ENCODE measurements at places on chromosomes 12 and 14.

DNA sequence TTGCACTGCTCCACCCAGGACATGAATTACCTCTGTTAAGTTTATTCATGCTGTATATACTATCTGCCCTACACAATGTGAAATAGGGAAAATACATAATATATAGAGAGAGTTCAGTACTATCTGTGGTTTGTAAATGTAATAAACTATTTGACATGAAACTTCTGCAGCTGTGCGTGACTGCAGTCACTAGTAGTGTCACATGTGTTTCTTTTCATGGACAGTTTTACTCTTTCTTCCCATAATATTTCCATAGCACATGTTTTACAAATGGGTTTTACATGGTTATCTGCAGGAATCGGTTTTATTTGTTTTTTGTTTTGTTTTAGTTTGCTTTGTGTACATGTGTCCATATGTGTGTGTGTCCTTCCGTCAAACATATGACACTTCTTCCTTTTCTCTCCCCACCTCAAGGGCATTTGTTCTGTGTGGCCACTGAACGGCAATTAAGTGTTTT is 1644.1 kb upstream of the FLRT2 start:
- DNase-seq = no peak

DNA sequence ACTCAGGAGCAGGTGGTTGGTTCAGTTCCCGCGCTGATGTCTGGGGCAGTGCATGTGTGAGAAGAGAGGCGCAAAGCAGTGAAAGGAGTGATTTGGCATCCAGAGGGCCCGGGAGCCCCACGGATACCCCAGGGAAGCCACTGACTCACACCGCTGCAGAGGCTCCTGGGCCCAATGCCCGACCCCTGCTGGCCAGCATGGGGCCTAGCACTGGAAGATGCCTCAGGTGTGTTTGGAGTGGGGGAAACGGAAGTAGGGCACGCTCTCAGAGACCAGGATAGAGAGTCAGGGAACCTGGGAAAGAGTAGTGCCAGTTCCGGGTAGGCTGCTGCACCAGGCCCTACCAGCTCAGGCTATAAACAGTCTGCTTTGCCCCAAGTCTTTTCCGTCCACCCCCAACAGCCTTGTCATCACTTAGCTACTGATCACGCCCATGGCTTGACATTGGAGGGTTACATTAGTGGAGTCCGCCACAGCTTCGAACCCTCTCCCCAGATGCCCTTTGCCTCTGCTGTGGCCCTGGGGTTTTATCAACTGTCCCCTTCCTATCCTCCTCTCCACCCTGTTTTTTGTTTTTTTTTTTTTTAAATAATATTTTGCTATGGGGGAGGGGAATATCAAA is 9.5 kb upstream of the CSAD start:
- DNase-seq = no peak

GRCh38 chr14:61923348-61923747 is 161.1 kb downstream of the SNAPC1 start:
- no peak for DNase-seq

DNA sequence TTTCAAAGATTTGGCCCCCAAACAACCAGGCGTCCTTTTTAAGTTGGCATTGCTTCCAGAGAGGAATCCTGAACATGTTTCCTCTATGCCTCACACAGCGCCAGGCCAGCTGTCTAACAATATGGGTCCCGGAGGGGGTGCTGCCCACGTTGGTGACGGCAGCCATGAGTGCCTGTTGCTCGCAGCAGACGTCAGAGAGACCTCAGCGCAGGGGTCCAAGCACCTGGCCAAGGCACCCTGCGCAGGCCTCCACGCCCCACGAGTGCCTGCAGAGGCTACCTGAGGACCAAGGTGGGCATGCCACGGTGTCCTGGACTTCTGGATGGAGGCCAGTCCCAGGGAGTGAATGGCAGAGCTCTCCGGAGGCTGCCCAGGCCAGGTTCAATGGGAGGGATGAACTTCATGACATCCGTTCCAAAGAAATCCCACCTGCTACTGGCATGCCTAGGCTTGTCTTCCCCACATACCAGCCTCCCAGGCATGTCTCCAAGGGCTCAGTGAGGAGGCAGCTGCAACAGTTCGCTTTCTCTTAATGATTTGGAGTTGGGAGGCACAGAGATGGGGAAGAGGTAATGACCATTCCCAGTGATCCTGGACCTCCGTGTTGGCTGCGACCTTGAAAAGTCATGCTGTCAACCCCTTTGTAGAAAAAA is 11.6 kb upstream of the FOXN3 start:
- no peak for DNase-seq

- no peak for DNase-seq
Observed at GRCh38 chr12:5520831-5521230, 88.9 kb downstream of the NTF3 start.

DNA sequence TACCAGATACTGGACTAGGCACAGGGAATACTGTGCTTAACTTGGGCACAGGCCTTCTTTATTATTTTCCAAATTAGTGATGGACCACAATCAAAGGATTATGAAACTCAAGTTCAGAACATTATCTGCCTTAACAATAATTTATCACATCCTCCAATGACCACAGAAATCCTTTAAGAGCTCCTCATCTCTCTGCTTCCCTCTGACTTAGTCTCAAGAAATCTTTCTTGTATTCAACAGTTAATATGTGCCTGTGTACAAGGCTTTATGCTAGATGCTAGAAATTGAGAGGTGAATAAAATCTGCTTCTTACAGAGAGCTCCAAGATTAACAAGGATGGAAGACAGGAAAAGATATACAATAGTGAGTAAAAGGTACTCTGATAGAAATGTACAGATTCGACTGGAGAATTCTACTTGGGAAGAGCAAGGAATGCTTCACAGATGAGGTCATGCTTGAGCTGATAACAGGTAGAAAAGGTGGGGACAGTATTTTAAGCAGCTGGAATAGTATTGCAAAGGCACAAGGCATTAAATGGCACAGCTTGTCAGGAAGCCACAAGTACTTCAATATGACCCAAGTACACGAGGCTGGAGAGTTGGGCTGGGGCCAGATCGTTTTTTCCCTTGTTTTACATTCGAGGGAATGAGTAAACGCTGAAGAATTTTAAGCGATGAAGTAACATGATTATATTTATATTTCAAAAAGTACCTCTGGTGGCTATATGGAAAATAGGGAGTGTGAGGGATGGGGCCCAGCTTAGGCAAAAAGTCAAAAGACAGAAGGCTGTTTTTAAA is 55.1 kb upstream of the ARID2 start:
- DNase-seq = no peak

DNA sequence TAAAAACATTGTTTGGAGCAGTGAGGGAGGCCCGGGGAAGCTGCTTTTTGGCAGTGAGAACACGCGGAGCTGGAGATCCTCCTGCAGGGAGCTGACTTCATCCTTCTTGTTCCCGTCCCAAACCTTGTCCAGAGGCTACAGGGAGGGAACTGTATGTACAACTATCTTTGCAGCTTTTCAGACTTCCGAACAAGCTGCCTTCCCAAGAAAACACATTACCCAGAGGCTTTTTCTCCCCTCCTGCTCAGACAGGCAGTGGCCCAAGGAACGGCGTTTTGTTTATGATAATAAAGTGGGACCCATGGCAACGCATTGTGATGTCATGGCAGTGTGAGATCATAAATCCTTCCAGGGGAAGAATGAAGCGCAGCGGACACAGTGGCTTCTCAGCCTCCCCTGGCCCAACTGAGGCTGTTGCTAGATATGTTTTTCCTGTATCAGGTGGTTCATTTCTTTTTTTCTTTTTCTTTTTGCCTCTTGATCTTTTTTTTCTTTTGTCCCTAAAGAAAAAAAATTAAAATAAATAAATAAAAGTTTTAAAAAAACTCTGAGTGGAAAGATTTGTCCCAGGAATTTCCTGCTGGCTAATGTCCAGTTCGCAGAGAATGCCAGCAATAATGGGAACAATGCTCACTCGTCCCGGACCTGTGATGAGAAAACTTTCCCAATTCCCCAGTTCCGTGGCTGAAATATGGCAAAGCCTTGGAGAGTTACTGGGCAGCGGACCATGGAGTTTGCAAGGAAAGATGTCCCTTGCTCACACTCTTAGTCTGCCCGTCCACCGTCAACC is 103.4 kb upstream of the MAP1LC3B2 start:
- DNase-seq = peak; percentile 11

- no peak for DNase-seq
Observed at GRCh38 chr12:4416276-4416675, 29.3 kb downstream of the FGF6 start.

GRCh38 chr14:96088911-96089310 is 49.7 kb downstream of the C14orf132 start:
- DNase-seq = no peak

GRCh38 chr14:37045340-37046061 is 126.9 kb downstream of the SLC25A21 start:
- DNase-seq = no peak

DNA sequence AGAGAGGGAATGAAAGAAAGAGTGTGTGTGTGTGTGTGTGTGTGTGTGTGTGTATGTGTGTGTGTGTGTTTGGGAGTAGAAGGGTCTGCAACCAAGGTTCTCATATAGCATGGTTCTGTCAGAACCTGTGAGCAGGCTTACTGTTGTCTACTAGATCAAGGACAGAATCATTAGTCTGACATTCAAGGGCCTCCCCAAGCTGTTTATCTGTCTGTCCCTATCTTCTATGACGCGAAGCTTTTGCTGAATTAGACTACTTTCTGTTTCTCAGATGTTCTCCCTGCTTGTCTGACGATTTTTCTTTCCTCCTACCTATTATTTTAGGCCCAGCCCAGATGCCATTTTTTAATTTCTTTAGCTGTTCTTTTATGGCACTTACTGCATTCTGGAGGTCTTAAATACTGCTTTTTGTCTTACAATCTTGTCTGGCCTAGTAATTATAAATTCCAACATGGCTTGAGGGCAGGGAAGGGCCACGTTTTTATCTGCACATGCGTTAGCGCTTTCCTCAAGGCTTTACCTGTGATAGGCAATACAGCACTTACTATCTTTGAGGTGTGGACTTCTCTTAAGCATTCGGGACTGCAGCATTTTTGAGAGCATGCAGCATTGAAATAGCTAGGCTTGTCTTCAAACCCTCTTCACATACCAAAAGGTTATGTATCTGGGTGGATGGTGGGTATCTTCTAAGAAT is 150.2 kb downstream of the TTLL5 start:
- no peak for DNase-seq

GRCh38 chr14:103205541-103205906 is 82.3 kb downstream of the TNFAIP2 start:
- no peak for DNase-seq

- no peak for DNase-seq
Observed at GRCh38 chr12:128178565-128178964, 88.4 kb upstream of the TMEM132C start.

DNA sequence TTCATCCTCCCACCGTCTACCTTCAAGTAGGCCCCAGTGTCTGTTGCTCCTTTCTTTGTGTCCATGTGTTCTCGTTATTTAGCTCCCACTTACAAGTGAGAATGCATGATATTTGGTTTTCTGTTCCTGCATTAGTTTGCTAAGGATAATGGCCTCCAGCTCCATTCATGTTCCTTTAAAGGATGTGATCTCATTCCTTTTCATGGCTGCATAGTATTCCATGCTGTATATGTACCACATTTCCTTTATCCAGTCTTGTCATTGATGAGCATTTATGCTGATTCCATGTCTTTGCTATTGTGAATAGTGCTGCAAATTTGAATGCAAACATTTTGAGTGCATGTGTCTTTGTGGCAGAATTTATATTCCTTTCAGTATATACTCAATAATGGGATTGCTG is 259.6 kb upstream of the PELI2 start:
- DNase-seq = no peak

GRCh38 chr12:78628491-78629100 is 236.0 kb upstream of the SYT1 start:
- DNase-seq = no peak

DNA sequence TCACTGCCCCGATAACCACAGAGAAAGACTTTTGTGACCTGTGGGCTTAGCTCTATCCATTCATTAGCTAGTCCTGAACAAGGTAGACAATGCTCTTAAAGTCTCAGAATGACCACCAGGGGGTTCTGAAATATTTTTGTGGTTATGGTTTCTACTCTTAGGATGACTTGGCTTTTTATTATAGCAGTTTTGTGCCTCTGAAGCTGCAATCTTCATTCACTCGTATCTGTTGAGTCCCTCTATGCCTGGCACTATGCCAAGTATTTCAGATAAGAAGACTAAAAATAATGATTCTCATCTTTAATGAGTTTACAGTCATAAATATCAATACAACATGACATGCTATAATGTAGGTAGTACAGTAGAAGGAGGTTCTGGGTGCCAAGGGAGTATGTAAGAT is 130.8 kb upstream of the TRHDE start:
- DNase-seq = no peak

DNA sequence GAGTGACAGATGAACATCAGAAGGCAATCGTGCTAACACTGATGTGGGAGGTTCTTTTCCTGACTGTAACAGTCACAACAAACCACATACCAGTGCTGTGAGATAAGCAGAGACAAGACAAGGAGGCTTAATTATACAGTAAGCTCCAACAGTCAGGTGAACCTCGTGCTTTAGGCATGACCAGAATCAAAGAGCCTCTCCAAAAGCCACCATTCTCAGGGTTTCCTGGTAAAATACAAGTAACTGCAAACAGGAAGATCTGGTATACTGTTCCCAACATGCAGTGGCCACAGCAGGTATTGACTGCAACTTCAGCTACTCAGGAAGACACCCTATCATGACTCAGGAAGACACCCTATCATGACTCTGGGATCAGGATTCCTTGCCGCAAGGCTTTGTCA is 47.3 kb upstream of the GTF2A1 start:
- no peak for DNase-seq

- no peak for DNase-seq
Observed at GRCh38 chr14:38547961-38548490, 292.1 kb upstream of the CLEC14A start.

GRCh38 chr12:75877763-75878621 is 153.6 kb downstream of the PHLDA1 start:
- no peak for DNase-seq

DNA sequence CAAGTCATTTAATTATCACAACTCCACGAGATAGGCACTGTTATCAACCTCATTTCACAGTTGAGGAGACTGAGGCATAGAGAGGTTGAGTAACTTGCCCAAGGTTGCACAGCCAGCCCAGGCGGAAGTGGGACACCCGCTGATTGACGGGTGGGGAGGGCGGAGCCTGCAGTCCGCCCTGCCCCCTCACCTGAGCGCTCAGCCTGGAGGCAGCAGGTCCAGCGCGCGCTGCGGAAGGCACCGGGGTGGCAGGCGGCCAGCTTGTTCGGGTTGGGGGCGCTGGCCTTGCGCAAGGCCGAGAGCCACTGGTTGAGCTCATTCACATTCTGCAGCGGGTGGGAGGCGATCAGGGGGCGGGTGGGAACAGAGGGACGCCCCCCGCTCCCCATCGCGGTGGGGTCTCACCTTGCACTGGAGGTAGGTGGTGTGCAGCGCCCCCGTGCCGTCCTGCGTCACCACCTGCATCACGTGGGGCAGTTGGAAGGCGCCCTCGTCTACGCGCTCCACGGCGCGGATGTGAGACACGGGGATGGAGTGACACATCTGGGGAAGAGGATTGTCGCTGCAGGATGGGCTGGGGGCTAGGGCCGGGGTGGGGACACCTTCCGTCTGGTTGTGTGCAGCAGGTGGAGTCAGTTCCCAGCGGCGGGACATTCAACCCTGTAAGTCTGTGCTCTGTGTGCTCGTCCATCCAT is 31.7 kb downstream of the RASAL1 start:
- DNase-seq = no peak

GRCh38 chr14:76961631-76962302 is 66.7 kb downstream of the IRF2BPL start:
- peak; percentile 99 for DNase-seq

GRCh38 chr14:63752449-63753169 is 24.7 kb upstream of the SGPP1 start:
- DNase-seq = no peak

GRCh38 chr12:28855761-28856310 is 293.2 kb upstream of the FAR2 start:
- no peak for DNase-seq

Measured in SW 1271 (cell line).